ENCODE measurements at places on chromosomes 16 and 17. TPM values are rescaled to one million over a fixed set of nuclear protein-coding genes. Genes with fewer than 3 reads are reported as not detected.

DNA sequence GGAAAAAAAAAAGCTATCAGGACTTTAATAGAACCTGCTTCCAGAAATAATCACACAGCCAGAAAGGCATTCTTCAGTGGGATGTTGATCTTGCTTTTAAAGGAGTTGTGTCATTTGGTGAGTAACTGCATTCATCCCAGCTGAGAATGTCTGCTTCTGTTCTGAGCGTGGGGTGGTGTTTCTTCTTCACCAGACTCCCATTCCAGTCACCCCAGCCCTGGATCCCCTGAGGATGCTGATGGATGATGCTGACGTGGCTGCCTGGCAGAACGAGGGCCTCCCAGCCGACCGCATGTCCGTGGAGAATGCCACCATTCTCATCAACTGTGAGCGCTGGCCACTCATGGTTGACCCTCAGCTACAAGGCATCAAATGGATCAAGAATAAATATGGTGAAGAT, 122.5 kb downstream of the ZNF18 start:
- DNase-seq = no peak

DNA sequence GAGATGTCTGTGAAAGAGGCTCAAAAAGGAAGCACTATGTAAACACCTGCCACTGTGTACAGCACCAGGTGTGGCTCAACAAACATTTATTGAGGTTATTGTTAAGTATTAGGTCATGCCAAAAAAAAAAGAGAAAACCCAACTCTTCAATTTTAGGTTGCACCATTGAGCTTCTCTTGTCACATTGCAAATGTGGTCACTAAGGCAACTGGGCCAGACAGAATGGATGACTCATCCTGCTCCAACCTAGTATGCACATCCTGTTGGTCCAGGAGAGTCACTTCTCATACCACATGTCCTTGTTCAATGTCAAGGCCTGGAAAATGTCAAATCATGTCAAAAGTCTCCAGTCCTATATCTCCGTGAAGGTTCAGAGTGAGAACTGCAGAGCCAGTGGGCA, 25.0 kb downstream of the HOXB1 start:
- DNase-seq = peak; percentile 61

GRCh38 chr16:77227745-77228144, 28.5 kb downstream of the SYCE1L start:
- DNase-seq = no peak

DNA sequence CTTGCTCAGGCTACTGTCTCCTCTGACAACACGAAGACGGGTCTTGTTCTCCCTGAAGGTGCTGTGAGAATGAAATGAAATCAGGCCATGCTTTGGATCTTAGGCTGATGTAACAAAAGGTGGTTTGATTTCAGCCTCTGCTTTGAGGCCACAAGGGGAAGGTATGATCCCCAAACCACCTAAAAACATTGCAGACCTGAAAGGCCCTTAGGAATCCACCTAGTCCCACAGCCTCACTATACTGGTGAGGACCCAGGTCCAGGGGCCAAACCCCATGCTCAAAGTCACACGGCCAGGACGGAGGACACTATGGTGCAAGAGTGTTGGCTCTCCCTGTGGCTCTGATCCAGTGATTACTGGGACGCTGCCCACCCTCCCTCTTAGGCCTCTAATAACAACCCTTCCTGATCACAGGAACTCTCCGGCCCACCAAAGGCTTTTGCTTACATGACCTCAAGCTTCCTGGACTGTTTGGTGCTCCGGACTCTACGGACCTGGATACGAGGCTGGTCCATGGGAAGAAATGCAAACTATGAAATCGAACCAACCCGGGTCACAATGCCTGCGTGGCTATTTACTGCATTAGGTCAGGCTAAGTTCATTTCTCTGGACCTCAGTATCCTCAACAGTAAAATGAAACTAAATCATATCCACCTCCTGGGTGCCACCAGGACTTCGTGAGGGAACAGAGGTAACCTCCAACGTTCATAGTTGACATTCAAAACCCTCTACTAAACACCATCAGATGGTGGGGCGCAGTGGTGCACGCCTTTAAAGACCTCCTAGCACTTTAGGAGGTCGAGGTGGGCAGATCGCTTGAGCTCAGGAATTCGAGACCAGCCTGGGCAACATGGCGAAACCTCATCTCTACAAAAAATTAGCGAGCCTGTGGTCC, 1.5 kb downstream of the TRIM25 start:
- no peak for DNase-seq

- DNase-seq = no peak
Measured at GRCh38 chr16:71912534-71913275, 17.4 kb downstream of the IST1 start.

Gene PRSS53
- 11.6 TPM for total RNA-seq

Gene CCL16
- not detected for total RNA-seq

Gene KRT222
- 5.0 TPM for total RNA-seq

Gene GUCY2D
- total RNA-seq = 1.4 TPM
